Renal pelvis (tissue), 12 donors: ENCODE measurements at places on chromosomes 1 and 21.

DNA sequence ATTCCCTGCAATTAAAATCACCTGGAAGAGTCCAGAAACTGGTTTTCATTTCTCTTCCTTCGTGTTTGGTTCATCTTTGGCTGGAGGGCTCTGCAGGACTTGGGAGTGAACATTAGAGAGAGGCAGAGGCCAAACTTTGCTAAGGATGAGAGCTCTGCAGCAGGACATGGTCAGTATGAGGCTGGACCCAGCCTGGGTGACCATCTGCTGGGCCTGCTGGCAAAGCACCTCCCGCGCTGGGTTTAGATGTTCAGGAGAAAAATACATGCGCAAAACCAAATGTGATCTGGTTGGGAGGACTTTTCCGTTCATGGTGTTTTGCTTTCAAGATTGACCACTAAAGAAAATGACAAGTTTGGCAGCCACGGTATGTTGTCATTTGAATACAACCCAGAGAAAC lies 15.9 kb downstream of the KAZN start:
- no peak for DNase-seq

DNA sequence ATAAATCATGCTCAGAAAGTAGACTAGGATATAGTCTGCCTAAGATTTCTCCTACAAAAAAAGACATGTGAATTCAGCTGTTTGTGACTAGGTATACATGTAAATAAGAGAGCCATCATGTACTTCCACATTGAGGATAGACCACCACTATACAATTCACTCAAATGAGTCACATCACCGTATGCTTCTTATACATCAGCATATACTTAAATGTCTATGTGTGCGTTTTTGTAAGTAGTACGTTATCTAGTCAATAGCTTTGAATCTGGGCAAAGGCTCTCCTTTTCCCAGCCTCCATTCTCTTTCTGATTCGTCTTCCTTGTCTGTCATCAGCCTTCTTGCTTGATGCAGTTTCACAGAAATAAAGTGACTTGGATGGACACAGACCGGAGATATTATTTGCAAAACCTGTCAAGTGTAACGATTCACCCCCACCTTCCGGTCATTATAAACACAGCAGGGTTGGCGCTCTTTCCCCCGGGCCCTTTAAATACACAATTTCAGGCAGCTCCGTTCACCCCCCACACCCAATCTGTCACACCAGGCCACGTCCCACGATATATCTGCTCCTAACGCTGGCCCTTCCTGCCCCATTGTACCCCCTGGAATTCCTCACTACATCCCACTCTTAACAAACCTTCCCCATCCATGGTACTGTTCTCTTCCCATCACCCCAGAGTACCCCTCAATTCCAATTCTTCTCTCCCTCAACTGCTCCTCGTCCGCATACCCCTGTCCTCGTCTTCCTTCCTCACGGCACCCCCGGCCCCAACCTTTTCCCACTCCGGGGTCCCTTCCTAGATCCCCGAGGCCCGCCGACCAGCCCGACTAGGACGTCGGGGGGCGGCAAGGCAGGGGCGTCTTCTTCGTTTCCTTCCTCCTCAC lies 636 bp downstream of the VAMP4 start:
- DNase-seq = peak; percentile 36

DNA sequence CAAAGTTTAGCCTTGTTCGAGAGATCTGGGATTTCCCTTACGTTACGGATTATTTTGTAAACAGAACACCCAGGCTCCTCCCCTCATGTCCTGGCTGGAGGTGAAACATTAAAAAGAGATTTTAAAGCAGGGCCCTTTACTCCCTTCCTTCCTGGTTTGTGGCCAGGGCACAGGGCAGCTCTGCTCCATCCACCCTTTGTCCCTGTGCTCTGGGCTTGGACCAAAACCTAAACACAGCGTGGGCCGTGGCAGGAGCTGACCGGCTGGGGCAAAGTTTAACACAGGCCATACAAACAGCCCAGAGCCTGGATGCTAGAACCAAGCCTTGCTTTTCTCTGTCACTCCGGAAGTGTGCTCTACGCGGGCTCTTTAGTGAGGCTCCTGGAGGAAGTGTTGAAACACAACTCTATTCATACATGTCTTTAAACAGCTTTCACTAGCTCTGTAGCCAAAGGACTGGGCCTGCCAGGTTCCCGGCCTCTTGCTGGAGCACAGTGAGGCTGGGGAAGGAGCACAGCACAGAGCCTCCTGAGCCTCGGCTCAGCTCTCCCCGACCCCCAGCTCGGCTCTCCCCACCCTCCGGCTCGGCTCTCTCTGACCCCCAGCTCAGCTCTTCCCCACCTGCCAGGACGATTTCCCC lies 84.7 kb downstream of the PDE9A start:
- DNase-seq = no peak

DNA sequence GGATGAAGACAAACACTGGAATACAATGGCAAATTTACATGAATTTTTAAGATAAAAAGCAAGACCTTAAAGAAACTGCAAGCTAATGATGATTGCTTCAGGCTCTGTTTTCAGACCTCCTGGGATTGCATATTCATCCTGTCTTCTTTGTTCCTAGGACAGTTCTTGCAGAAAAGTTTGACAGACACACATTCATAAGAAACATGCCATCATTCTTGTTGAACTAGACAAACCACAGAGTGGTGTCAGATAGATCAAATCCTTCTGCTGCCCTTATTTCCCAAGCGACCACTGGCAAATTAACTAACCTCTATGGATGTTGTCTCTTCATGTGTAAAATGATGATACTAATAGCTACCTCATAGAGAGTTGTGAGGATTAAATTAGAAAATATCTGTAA lies 181.3 kb downstream of the KCTD3 start:
- no peak for DNase-seq

- no peak for DNase-seq
Observed at GRCh38 chr1:88923224-88923623, 31.9 kb upstream of the GTF2B start.

DNA sequence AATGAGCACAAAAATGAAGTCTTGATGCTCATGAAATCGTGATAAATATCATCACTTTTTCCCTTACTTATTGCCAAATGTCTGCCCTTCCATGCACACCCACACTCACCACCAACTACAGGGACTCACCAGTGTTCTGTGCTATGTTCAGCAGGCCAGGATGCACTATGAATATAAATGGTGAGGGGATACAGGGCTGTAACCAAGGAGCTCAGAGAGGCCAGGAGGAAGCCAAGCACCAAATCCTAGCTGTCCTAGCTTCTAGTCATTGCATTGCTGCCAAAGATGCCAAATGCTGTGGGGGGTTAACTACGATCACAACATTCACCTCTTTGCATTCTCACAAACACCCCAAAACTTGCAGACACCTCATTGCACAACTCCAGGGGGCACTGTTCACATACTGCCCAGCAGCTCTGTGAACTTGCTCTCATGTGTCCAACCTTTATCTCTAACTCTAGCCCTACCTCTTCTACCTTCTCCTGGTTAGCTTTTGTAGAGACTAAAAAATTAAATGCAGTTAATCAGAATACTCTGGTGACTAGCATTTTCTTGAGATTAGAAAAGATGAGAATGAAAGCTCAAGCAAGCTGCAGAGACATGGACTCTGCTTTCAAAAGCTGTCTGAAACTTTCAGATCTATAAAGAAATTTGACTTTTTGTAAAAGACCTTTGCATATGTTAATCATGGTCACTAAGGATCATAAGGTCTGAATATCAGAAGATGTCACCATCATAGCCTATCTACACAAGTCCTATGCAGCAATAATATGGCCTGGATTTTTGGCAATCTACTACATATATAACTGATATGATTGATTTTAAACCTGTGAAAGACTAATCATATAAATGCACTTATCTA lies 13.9 kb upstream of the KIF14 start:
- no peak for DNase-seq

GRCh38 chr1:231695439-231696255 lies 69.1 kb downstream of the DISC1 start:
- DNase-seq = no peak

- DNase-seq = no peak
Observed at GRCh38 chr1:90236493-90236892, 241.6 kb downstream of the ZNF326 start.

- DNase-seq = no peak
Observed at GRCh38 chr1:167995038-167995437, 58.2 kb upstream of the MPC2 start.
